Activated naive CD4-positive, alpha-beta T cell (primary cell): ENCODE measurements at places on chromosomes 6 and 20.
A peak's percentile ranks its signal among the peaks of the same experiment; 100 is the strongest.

DNA sequence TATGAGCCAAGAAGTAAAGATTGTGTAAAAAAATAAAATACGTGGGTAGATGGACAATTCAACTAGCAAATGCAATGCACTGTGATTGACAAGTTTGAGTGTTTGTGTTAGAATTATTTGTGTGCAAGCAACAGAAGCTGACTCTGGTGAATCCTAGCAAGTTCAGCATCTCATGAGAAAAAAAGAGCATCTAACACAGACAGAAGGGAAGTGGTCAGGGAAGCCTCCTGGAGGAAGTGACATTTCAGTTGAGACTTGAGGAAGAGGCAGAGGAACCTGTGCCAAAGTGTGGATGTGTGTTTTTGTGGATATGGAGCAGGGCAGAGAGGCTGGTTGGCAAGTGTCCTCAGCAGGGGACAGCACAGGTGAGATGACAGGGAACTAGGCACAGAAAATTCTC, 248.7 kb downstream of the ZNF217 start:
- no peak for DNase-seq

- DNase-seq = no peak
Measured at GRCh38 chr20:46085179-46085851, 4.4 kb downstream of the NCOA5 start.

GRCh38 chr6:26604797-26605196, 8.0 kb downstream of the ABT1 start:
- DNase-seq = no peak

DNA sequence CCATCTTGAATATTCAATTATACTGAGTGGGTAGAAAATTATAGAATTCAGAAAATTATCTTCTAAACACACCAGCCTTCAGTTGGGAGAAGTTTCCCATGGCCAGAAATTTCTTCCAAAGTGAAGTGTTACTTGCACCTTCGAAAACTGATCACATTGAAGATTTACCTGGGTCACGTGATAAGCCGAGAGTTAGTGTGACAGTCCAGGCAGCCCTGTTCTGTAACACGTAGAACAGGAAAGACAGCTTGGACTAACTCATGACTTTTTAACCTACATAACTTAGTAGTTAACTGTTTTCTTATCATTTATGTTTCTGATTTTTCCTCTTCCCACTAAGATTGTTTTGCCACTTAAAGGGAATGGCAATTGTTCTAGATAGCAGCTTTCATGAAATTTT, 118.3 kb upstream of the MTHFD1L start:
- no peak for DNase-seq

DNA sequence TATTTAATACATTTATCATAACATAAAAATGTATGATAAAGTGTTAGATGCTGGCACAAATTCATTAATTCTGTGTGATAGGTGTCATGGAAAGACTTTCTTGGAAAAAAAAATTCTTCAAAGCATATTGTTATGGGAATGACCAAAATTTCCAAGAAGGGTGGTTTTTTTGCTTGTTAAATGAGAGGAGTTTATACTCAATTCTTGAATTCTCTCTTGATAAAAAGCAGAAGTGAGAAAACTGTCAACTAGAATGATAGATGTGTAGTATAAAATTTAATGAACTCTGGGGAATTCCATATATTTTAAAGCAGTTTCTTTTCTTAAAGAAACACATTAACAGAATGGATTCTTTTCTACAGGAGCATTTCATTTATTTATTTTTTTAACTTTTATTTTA, 62.0 kb upstream of the SNAP91 start:
- DNase-seq = no peak

- no peak for DNase-seq
Measured at GRCh38 chr20:33309631-33310030, 26.6 kb downstream of the BPIFB1 start.

- DNase-seq = no peak
Measured at GRCh38 chr20:37316116-37316774, 26.8 kb downstream of the MANBAL start.

DNA sequence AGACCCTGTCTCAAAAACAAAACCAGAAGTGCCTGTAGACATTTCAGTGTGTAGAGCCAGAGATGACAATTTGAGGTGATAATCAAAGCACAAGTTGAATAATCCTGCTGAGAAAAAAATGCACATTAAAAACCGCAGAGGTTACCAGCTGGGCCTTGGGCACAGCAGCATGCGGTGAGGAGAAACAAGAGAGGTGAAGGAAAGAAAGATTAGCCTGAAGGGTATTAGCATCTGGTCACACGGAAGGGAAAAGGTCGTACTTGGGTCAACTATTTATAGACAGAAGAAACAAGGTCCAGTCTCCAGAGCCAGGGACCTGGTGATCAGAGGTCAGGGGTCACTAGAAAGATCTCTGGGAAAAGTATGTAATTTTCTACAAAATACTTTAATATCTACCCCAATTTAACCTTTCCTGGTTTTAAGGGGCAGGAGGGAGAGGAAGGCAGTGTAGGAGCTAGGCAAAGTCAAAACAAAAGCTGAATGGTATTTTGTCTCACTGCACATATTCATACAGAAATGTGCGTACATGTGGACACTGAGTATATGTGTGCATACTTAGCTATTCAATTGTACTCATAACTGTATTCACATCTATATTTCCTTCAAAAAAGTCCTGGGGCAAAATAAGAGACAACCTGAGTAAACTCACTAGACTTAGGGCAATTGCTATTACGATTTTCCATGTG, 10.1 kb downstream of the MAP7 start:
- no peak for DNase-seq

DNA sequence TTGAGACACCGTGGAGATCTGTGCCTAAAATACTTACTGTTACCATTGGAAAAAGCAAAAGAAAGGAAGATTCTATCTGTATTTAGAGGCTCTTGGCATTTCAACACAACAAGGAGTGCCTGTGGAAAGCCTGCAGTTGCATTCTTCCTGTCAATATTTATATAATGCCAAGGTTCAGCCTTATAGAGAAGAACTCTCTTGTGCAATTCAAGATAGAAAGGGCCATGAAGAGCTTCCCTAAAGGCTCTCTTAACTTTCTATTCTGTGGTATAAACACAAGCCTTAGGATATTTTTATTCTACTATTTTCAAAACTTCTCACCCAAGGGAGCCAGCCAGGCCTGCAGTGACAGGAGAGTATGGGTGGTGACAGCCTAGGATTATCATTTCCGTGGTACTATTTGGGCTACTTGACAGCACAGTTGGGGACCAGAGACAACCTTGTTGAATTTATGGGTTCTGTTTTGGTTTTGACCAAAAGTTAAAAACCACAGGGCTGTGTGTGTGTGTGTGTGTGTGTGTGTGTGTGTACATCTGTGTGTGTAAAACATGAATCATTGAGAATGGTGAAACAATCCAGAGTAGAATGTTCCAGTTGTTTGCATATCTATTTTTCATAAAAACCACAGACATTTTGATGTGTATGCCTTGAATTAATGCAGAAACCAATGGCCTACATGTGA, 700.9 kb upstream of the SLC35B3 start:
- no peak for DNase-seq

GRCh38 chr20:56411759-56412472, at the start of gene CASS4:
CASS4 (plus strand) TSS chr20:56412260; CDS start chr20:56412459, 199 bp downstream.
- no peak for DNase-seq

- DNase-seq = no peak
Measured at GRCh38 chr20:17449031-17449430, 82.1 kb downstream of the BFSP1 start.

GRCh38 chr6:169677096-169677495, 24.7 kb downstream of the WDR27 start:
- DNase-seq = no peak

DNA sequence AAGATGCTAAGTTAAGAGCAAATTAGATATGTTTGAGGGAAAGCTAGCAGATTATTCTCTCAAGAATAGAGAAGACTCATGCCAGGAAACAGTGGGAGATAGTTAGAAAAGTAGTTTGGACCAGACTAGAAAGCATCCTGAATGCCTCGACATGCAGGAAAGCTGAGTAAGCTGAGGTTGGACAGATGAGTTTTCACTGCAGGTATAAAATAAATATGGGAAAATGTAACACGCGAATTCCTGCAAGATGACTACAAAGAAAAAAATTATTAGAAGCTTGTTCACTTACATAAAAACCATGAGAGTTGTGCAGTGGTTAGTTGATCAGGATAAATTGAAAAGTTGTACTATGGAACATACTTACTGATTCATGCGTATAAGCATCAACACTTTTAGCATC, 484.2 kb upstream of the MANEA start:
- no peak for DNase-seq

DNA sequence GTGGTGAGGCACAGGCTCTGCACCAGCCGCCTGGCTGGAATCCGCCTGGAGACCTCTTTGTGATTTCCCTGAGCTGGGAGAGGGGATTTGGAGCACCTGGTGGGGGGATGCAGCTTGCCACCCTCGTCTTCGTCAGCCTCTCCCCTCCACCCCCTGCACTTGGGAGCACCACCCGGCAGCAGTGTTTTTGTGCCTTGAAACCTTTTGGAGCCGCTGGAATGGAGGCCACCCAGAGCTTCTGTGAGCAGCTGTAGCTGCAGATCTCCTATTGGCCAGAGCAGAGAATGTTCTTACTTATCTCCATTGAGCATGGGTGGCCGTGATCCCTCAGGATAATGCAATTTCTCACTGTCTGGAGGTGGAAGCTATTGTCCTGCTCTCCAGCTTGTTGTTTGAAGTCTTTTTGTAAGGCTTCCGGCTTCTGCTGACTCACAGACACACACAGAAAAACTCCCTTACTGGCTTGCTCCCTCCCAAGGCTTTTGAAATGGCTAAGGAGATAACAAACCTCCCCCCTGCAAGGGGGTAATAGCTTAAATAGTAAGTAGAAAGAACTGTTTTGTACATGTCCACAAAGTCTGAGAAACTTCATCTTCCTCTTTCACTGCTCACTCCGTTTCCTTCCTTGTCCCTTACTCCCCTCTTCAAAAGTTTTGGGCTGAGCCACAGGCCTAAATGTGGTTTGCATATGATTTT, 271.2 kb downstream of the PRL start:
- DNase-seq = no peak

DNA sequence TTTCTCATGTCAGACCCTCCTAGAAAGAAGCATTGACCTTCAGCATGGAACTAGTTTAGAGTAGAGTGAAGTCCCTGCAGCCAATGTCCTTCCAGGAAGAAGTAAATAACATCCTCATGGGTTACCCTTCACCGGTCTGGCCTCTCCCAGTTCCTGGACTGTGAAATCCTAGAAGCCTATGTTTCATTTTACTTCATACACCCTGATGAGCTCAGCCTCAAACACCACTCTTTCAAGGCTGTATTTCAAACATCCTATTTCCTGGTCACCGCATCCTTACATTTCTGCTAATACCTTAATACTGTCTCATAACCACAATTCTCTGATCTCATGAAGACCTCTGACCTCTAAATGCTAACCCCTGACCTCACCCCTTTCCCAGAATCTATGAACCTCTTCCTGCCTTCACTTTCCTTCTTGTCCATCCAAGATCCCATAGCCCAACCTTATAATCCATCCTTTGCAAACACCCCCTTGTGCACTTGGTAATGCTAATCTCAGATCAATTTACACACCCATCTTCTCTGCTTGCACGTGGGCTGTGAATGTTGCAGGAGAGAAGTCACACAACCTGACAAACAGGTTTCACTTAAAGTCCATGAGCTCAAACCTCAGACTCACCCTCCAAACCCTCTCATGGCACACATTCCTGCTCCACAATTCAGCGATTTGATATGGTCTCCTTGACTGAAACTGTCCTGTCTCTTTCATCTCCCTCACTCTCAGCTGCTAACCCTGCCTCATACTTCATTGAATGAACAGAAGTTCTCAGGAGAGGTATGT, 30.2 kb downstream of the SLC2A10 start:
- DNase-seq = no peak

DNA sequence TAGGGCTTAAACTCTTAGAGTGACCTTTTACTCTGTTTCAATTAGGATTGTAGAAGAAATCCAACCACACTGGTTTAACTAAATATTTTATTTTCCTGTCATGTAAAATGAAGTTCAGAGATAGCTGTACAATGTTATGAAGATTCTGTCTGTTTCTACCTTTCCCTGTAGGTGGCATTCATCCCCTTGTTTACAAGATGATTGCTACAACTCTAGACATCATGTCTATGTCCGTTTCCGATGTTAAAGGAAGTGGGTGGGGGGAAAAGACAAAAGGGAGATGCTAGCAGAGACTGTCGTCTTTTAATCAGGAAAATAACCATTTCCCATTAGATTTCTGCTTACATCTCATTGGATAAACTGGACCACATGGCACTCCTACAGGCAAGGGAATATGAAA, 30.9 kb upstream of the RIMS1 start:
- DNase-seq = no peak

DNA sequence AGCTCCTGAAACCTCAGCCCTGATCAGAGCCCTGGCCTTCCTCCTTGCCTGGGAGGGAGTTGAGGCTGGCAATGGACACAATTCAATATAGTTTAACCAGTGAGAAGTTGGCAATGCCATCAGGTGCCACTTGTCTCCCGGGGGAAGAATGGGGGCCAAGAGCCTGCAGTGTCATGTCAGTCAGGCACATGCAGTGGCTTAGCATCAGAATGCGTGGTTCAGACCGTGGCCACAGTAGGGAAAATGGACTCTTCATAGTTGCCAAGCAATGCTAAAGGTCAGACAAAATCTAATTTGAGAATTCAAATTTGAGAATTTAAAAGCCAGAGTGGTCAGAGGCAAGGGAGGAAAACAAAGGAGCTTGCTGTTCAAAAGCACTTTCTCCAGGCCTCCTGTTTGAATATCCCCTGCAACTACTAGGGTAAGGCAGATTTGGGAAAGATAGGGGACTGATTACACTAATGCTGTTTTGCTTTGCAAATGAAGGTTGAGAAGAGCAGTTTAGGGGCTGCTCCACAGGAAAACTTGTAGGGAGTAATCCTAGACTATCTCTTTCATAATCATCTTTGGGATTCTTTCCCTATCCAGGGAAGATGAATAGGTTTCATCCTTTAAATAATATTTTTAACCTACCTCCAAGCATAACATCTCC, 33.1 kb upstream of the CLIC5 start:
- DNase-seq = no peak

DNA sequence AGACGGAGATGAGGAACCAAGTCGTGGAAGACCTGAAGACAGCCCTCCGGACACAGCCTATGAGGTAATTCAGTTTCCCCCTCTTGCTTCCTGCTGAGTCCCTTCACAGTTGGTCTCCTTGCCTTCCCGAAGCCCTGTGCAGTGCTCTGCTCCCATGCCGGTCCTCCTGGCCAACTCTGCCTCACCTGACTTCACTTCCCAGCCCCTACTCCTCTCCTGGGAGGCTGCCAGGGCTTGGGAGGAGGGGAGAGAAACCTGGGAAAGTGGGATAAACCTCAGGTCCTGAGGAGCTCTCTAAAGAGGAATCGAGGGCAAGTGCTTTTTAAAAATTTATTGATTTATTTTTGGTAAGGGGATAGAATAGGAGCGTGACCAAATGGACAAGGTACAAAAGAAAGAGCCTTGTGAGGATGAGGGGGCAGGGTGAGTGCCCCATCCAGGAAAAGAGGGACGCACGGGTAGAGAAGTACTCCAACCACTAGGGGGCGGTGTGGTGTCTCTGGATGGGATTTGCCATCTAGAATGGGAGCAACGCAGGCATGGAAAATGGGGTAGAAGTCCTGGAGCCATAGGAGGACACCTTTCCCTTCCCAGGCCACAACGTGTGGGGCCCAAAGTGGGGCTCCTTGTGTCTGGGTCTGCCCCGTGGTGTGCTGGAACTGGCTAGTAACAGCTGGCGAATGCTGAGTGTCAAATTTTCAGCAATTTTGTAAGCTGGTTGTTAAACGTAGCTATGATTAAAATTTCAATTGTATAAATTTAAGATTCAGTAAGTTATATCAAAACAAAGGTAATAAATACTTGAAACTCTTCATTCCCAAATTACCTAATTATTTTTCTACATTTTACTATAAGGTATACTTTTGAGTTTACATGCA, 69.0 kb downstream of the MOCS1 start:
- DNase-seq = peak; percentile 10

GRCh38 chr20:3916364-3916763, 27.2 kb downstream of the PANK2 start:
- DNase-seq = no peak
